Uterus (tissue), 4 donors: ENCODE measurements at places on chromosomes 5 and 9.

- no peak for DNase-seq
Observed at GRCh38 chr5:74085782-74086181, 459.8 kb downstream of the ARHGEF28 start.

GRCh38 chr9:109751253-109751652, 28.7 kb upstream of the PALM2AKAP2 start:
- DNase-seq = no peak

- DNase-seq = no peak
Observed at GRCh38 chr5:127867022-127867783, 164.0 kb downstream of the CCDC192 start.

DNA sequence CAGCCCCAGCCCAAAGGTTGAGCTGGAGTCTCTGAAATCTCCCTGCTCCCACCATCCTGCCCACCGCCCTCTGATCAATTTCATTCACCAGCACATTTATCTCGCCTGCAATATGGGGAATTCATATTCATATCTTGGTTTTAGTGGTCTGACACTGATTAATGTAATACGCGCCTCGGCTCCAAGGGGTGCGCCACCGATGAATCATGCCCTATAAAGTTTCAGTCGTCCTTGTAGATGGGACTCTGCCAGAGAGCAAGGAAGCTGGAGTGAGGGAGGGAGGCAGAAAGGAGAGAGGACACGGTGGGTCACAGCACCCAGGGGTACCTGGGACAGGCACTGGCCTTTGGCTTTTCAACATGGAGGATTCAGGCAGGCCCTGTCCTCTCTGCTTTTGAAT, 8.9 kb downstream of the IRX1 start:
- DNase-seq = no peak

DNA sequence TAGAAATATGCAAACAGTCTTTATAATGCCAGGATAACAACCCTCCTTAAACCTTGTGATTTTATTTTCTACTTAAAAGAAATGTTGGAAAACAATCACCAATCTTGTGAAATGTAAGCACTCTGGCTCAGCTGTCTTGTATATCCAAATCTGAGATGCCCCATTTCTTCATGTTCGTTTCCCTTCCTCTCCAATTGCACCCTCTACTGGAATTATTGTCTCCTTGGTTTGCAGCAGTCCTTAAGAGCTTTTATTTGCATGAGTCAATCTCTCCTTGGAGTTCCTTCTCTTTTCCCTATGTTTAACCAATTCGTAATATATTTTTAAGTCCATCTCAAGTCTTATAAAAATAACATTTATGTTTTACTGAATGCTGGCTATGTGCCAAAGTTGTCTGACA, 362.0 kb upstream of the CDH10 start:
- no peak for DNase-seq

DNA sequence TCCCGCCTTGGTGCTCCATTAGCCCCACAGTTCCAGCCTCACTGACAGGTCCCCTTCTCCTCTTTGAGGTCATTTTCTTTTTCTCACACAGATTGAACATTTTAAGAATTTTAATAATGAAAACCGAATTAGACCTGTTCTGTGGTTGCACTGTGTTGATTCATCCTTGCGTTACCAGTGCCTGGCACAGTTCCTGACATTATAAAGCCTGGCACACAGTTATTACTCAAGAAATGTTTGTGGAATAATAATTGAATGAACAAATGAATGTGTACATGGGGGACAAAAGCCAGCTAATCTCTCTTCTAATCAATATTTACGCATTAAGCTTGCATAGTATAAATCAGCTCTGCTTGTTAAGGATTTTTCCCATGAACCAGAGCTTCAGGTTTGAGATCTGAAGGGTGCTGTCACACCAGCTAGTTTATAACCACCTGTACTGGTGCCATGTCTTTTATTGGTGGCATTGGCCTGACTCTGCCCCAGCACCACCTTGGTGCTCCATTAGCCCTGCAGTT, 80.0 kb downstream of the SV2C start:
- no peak for DNase-seq

DNA sequence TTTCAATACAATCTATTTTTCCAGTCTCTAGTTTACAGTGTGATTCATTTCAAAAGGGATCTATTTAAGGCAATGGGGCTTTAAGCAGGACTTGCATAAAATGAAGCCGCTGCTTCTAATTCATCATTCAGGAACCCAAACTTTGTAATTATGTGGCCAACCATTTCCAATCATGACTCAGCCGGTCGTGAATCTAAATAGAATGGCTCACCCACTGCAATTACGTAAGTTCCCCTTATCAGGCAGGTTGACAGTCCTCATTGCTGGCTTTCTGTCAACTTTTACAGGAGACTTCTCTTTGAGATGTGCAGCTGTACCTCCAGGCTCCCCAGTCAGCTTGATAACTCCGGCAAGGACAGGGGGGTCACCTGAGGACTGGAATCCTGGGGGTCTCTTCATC, 152.8 kb upstream of the DAP start:
- no peak for DNase-seq

DNA sequence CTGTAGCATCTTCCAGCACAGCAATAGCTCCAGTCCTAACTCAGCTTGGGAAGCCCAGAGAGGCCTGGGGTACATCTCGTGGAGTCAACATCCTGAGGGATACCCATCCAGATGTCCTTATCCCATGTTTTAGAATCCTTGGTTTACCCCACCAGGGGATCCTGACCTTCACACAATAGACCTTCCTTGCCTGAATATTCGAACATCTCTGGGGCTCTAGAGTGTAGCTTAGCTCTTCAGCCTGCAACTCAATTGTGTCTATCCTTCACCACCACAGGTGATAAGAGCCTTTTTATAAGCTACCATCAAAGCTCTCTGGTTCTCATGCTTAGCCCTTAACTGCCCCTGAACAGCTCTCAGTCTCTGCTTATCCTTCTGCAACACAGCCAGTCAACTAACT, 7.5 kb upstream of the RALGPS1 start:
- no peak for DNase-seq

DNA sequence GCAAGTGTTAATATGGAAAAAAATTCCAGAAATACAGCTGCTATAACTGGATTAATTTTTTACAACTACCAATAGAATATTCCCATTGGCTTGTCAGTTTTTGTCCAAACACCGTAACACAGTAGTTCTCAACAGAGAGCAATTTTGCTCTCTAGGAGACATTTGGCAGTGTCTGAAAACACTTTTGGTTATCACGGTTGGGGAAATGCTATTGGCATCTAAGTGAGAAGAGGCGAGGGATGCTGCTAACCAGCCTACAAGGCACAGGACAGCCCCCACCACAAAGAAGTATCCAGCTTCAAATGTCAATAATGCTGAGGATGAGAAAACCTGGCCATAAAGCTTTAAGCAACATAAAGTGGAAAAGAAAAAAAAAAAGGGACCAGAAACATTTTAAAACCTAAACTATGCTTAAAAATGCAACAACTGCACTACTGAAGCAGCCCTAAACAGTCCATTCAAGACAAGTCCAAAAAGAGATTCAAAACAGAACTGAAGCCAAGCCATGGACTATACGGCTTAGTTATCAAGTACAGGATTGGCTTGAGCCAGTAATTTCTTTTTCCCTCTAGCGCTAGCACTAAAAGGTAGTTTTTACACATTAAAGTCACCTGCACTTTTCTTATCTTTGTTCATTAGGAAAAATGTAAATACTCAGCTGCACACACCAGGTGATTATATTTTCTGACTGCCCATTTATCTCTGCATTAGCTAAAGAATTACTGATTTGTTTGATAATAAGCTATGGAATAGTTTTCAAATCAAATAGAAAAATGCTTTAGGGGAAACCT, 83.9 kb downstream of the NR3C1 start:
- no peak for DNase-seq

DNA sequence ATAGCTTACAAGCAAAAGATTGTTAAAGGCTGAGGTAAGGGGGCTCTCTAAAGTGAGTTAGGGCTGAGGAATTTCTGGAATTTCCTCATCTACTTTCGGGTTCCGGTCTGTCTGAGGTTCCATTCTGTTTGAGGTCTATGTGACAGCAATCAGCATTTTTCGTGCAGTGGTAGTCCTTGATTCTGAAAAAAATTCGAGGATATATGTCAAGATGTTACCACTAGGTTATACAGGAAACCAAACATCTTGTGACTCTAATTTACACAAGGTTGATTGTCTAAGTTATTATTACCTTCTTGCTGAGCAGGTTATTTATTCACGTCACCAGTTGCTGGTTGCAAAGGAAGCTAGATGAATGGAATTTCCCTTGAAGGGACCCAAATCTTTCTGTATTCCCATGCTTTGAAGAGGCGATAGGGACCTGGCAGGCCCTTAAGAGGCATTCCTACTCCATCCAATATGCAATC, 35.2 kb downstream of the RLN2 start:
- no peak for DNase-seq

GRCh38 chr9:34211395-34211794, 32.6 kb downstream of the UBAP1 start:
- DNase-seq = no peak

- DNase-seq = no peak
Observed at GRCh38 chr5:53219174-53219573, 109.6 kb upstream of the MOCS2 start.

DNA sequence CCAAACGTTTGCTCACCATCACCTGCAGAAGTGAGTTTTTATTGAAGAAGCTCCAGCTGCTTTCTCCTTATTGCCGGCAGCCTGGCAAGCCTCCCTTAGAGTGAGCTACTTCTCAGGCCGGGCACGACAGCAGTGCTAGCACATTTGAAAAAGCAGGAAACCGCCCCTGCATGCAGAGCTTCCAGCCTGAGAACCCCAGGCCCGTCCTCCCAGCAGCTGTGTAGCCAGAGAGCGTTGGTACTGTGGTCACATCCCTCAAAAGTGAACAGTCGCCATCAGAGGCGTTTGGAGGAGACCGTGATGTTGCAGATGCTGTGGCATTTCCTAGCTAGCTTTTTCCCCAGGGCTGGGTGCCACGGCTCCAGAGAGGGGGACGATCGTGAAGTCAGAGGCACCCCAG, 23.5 kb downstream of the SLC25A25 start:
- DNase-seq = no peak

GRCh38 chr9:16825971-16826625, 44.4 kb downstream of the BNC2 start:
- no peak for DNase-seq

DNA sequence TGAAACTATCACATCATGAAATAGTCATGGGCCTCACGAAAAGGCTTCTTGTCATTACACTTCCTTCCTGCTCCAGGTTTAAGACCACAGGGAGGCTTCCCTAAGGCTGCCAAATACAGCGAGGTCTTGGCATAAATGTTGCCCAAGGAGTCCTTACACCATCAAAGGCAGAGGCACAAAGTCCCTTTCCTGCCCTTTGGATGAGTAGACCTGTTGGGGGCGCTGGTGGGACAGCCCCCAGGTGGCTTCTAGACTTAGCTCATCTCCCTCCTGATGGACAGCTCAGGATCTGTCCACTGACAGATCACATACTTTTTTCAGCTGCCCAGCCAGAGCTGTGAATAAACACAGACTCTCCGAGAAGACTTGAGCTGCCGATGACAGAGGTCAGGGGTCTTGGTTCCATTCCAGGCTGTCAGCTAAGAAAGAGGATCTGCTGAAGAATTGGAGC, 15.5 kb upstream of the MEGF9 start:
- no peak for DNase-seq

DNA sequence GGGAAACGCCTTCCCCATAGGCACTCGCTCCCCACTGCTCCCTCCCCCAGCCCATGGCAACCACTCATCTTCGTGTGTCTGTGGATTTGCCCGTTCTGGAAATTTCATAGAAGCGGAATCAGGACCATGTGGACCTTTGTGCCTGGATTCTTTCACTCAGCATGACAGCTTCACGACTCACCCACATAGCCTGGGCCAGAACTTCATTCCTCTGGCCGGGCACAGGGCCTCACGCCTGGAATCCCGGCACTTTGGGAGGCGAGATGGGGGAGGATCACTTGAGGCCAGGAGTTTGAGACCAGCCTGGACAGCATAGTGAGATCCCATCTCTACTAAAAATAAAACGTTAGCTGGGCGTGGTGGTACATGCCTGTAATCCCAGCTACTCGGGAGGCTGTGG, 12.1 kb upstream of the DIPK1B start:
- no peak for DNase-seq
